Activated naive CD8-positive, alpha-beta T cell treated with anti-CD3 and anti-CD28 coated beads, Interleukin-2, amount 10 ng/mL, durations not matched to agents 7 days and 5 days (primary cell): ENCODE measurements at places on chromosomes 12 and 14. TPM values are rescaled to one million over a fixed set of nuclear protein-coding genes. Genes with fewer than 3 reads are reported as not detected.

DNA sequence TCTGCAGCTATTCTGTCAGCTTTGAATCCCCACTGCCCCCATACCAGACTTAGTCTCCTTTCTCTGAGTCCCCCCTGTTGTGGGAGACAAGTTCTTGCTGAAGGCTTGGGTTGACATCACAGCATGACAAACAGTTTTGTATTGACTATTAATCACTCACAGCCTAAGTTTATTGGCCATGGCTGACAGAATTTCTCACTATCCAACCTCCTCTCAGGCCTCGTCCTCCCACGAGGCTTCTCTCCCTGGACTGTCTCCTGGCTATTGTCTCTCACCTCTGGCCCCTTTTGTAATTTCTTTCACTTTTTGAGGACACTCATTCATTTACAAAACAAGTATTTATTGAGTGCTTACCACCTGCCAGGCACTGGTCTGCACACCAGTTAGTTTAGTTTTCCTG lies 35.2 kb upstream of the DCD start:
- DNase-seq, result no peak
- H3K36me3 ChIP-seq, result no peaks in the 10 kb centered on the region
- no peak overlapping the region for H3K27ac ChIP-seq
- H3K27me3 ChIP-seq, result peaks cover 51% of the 10 kb centered on the region
- H3K4me1 ChIP-seq, result peaks cover 4% of the 10 kb centered on the region

- H3K36me3 ChIP-seq, result peaks cover 26% of the 10 kb centered on the region
- DNase-seq, result no peak
- no peak overlapping the region for H3K27ac ChIP-seq
- H3K4me1 ChIP-seq, result peaks cover 2% of the 10 kb centered on the region
- H3K27me3 ChIP-seq, result no peaks in the 10 kb centered on the region
Observed at GRCh38 chr14:101980700-101981099, 16.3 kb downstream of the DYNC1H1 start.

- no peak overlapping the region for H3K27ac ChIP-seq
- H3K4me1 ChIP-seq, result peaks cover 2% of the 10 kb centered on the region
- peaks cover 51% of the 10 kb centered on the region for H3K27me3 ChIP-seq
- no peak for DNase-seq
Observed at GRCh38 chr14:61872452-61872851, 110.2 kb downstream of the SNAPC1 start.

GRCh38 chr12:50747817-50748216 lies 16.1 kb upstream of the ATF1 start:
- no peak overlapping the region for H3K27ac ChIP-seq
- no peak overlapping the region for H3K4me3 ChIP-seq
- no peaks in the 10 kb centered on the region for H3K27me3 ChIP-seq

DNA sequence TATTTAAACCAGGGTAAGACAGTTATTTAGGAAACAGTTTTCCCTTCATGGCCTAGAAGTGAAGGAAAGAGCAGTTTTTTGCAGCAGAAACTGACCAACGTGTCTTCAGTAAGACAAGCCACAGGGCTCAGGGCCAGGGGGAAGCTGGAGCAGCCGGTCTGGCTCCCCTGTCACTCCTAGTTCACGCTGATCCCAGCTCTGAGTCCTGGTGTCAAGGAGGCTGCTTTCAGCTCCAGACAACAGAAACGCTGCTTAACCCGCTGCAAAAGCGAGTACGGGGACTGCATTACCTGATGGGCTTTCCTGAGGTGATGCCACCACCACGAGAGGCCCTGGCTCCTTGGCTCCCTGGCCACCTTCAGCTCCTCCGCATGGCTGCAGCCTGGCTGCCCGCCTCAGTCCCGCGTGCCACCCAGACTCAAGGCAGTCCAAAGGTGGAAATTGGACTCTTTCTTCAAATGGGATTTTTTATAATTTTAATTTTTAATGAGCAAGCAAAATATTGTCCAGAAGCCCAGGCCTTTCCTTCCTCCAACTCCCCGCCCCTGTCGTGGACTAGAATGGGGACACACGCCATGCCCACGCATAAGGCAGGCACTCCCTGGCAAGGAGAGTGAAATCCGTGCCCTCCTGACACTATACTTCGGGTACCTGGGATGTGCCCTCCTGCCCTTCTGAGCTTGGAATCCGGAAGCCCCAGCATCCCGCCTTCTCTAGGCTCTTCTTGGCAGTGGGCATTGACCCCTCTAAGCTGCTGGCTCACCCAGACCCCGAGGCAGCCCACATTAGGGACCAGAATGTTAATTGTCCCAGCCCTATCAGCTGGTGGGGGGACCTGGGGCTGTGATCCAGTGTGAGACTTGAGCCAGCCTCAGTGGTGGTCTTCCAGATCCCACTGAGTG lies 85.0 kb downstream of the PAPOLA start:
- no peak for DNase-seq
- H3K4me1 ChIP-seq, result peaks cover 8% of the 10 kb centered on the region
- no peak overlapping the region for H3K27ac ChIP-seq
- no peak overlapping the region for H3K4me3 ChIP-seq

GRCh38 chr12:54369597-54370131 lies 5.4 kb upstream of the GPR84 start:
- H3K4me3 ChIP-seq, result no peak overlapping the region
- DNase-seq, result no peak
- H3K36me3 ChIP-seq, result no peaks in the 10 kb centered on the region
- H3K4me1 ChIP-seq, result peaks cover 32% of the 10 kb centered on the region
- H3K27ac ChIP-seq, result no peak overlapping the region

DNA sequence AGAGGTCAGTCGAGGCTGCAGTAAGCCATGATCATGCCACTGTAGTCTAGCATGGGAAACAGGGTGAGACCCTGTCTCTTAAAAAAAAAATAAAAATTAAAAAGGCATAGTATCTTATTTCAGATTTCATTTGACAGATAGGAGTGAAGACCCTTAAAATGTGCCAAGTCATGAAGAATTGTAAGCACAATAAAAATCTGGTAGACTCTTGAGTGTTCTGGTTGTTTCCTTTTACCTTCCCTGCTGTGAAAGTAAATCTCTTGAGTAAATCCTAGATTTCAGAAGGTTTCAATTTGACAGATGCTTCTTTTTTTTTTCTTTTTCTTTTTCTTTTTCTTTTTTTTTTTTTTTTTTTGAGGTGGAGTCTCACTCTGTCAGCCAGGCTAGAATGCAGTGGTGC lies 109.0 kb downstream of the ESR2 start:
- no peak overlapping the region for H3K27ac ChIP-seq
- no peaks in the 10 kb centered on the region for H3K27me3 ChIP-seq
- no peak for DNase-seq
- peaks cover 4% of the 10 kb centered on the region for H3K4me1 ChIP-seq
- no peak overlapping the region for H3K4me3 ChIP-seq

- no peaks in the 10 kb centered on the region for H3K27me3 ChIP-seq
- H3K27ac ChIP-seq, result no peak overlapping the region
- H3K36me3 ChIP-seq, result peaks cover 18% of the 10 kb centered on the region
- H3K4me1 ChIP-seq, result no peaks in the 10 kb centered on the region
Observed at GRCh38 chr12:28331130-28331529, 140.9 kb downstream of the CCDC91 start.

GRCh38 chr12:91307957-91308670 lies 125.5 kb upstream of the DCN start:
- no peak overlapping the region for H3K4me3 ChIP-seq

DNA sequence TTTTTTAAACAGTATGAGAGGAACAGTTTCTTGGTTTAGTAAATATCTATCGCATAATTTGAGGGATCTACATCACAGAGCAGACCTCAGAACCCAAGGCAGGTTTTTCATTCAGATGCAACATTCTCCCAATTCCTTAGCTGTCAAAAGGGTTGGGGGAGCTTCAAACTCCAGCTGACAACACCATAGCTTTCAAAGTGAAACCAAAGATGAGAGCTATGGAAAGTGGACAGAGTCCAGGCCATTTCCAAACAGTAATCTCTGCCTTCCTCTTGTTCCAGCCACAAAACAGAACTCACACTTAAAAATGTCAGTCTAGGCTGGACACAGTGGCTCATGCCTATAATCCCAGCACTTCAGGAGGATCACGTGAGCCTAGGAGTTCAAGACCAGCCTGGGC lies 87.8 kb downstream of the SPRING1 start:
- no peaks in the 10 kb centered on the region for H3K36me3 ChIP-seq
- peaks cover 2% of the 10 kb centered on the region for H3K27me3 ChIP-seq
- DNase-seq, result no peak
- peaks cover 4% of the 10 kb centered on the region for H3K4me1 ChIP-seq

GRCh38 chr12:107670999-107671643 lies 14.5 kb upstream of the PWP1 start:
- DNase-seq, result peak; percentile 65
- peaks cover 4% of the 10 kb centered on the region for H3K4me1 ChIP-seq
- no peak overlapping the region for H3K27ac ChIP-seq
- H3K36me3 ChIP-seq, result no peaks in the 10 kb centered on the region
- H3K27me3 ChIP-seq, result peaks cover 13% of the 10 kb centered on the region

GRCh38 chr12:52056801-52057637 lies 5.8 kb downstream of the NR4A1 start:
- no peaks in the 10 kb centered on the region for H3K36me3 ChIP-seq
- no peak for DNase-seq
- H3K4me1 ChIP-seq, result peaks cover 10% of the 10 kb centered on the region
- no peaks in the 10 kb centered on the region for H3K27me3 ChIP-seq
- no peak overlapping the region for H3K4me3 ChIP-seq
- peak overlapping the region; percentile 16 for H3K27ac ChIP-seq

DNA sequence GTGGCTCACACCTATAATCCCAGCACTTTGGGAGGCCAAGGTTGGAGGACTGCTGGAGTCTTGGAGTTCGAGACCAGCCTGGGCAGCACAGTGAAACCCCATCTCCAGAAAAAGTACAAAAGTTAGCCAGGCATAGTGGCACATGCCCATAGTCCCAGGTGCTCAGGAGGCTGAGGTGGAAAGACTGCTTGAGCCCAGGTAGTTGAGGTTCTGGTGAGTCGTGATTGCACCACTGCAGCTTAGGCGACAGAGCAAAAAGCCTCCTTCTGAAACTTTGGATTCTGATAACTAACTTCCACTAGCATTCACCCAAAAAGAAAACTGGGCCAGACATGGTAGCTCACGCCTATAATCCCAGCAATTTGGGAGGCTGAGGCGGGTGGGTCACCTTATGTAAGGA lies 6.6 kb downstream of the BTBD7 start:
- no peaks in the 10 kb centered on the region for H3K27me3 ChIP-seq
- DNase-seq, result no peak
- peaks cover 13% of the 10 kb centered on the region for H3K36me3 ChIP-seq

- H3K4me1 ChIP-seq, result peaks cover 9% of the 10 kb centered on the region
- no peak for DNase-seq
- peak overlapping the region; percentile 100 for H3K27ac ChIP-seq
- H3K4me3 ChIP-seq, result peak overlapping the region; percentile 97
Observed at GRCh38 chr12:31658471-31659086, 909 bp upstream of the ETFBKMT start.

DNA sequence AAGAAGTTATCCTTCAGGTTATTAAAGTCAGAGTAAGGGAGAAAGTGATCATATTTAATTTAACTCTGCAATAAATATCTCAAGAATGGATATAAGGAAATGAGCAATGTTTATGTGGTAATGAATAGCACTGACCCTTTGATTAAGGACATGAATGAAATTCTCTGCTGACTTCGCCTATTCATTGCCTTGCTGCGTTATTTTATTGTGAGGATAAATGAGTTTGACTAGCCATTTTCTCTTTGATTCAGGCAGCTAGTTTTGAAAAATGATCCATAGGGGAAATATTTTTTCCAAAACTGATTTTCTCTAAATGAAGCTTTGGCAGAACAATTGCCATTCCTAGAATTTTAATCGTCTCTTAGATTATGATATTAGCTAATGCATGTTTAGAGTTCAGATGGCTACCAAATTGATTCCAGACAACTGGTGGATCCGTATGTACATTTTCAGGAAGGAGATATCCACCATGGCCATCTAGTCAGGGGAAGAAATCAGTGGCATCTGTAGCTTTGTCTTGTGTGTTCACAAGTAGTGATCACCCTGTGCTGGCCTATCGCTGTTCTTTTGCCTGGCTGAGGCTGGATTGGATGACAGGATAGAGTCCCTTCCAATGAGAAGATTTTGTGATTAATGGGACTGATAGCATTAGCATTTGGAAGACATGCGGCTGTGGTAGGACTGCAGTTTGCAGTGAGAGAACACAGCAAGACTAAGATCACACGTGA lies 302.3 kb upstream of the RGS6 start:
- DNase-seq, result no peak
- H3K27me3 ChIP-seq, result no peaks in the 10 kb centered on the region
- no peak overlapping the region for H3K4me3 ChIP-seq
- H3K36me3 ChIP-seq, result peaks cover 45% of the 10 kb centered on the region
- no peak overlapping the region for H3K27ac ChIP-seq
- no peaks in the 10 kb centered on the region for H3K4me1 ChIP-seq

GRCh38 chr12:92158796-92159439 lies 13.3 kb upstream of the BTG1 start:
- H3K36me3 ChIP-seq, result peaks cover 21% of the 10 kb centered on the region
- no peak for DNase-seq
- peaks cover 39% of the 10 kb centered on the region for H3K4me1 ChIP-seq
- H3K27ac ChIP-seq, result peak overlapping the region; percentile 59

DNA sequence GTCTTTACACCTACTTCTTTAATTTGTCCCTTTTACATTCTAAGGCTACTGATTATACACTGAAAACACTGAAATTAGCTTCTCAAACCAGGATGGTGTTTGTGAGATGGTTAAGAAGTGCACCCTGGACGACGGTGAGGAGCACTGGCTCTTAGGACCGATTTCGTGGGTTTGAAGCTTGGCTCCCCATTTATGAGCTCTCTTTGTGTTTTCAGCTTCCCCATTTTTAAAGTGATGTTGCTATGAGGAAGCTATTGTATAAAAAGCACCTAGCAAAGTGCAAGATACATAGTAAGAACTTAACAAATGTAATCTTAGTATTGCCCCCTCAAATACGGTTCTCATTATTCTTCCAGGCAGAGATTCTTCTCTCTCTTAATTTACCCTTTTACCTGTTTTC lies 4.7 kb downstream of the NFYB start:
- no peak overlapping the region for H3K27ac ChIP-seq
- H3K4me3 ChIP-seq, result no peak overlapping the region
- H3K27me3 ChIP-seq, result no peaks in the 10 kb centered on the region
- no peak for DNase-seq
- H3K36me3 ChIP-seq, result peaks cover 18% of the 10 kb centered on the region

GRCh38 chr12:49188201-49188915 lies 522 bp downstream of the TUBA1A start:
- H3K4me3 ChIP-seq, result peak overlapping the region; percentile 95
- H3K27me3 ChIP-seq, result peaks cover 3% of the 10 kb centered on the region
- peak overlapping the region; percentile 98 for H3K27ac ChIP-seq
- peak; percentile 80 for DNase-seq

The NCOR2 gene
- 107 TPM for total RNA-seq

The RNASE3 gene
- total RNA-seq, result not detected

The RNFT2 gene
- total RNA-seq, result 10.8 TPM

The ATP6V1D gene
- 38.7 TPM for total RNA-seq

The ANKRD33 gene
- total RNA-seq, result not detected

The LGR5 gene
- not detected for total RNA-seq

The RAB21 gene
- 63.8 TPM for total RNA-seq

The CLEC6A gene
- total RNA-seq, result not detected

The GPRC5D gene
- total RNA-seq, result not detected
